ENCODE measurements at places on chromosomes 6 and 20. TPM values are rescaled to one million over a fixed set of nuclear protein-coding genes. Genes with fewer than 3 reads are reported as not detected.

Gene HCK
- not detected for total RNA-seq

Gene OR2J2
- not detected for total RNA-seq

- no peak for DNase-seq
These were observed 723 bp upstream of the IFT52 start for GRCh38 chr20:43590036-43590391.

DNA sequence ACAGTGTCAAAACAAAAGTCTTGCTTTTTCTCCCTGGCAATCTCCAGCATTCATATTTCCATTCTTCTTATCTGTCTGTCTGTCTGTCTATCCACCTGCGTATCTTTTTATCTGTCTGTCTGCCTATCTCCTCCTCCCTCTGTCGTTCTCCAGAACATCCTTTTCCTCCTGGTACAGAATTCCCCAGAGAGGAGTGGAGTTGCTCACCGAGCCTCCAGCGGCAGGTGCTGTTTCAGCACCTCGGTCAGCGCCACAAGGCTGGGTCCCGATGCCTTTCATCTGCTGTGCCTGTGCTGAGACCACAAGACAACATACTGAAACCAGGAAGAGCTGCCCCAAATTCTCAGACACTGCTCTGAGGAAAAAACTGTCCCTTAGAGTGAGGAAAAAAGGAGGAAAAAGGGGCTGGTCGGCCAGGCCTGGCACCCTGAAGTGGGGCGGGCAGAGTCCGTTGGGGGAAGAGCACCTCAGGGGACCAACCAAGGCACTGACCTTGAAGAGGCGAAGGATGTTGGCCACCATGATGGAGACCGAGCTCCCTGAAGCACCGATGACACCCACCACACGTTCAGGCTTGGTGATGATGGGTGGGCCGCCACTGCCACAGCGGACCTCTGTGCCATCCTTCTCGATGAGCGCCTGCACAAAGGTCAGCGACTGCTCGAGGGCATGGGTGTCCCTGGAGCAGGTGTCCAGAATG, 13.3 kb downstream of the GRM4 start:
- no peak for DNase-seq

Gene KATNA1
- 19.8 TPM for total RNA-seq

GRCh38 chr6:3841711-3842565, 7.2 kb upstream of the FAM50B start:
- no peak for DNase-seq

Gene GRM1
- total RNA-seq, result not detected

Gene PTGIS
- 0.60 TPM for total RNA-seq

GRCh38 chr6:35543459-35544193, 30.9 kb upstream of the TULP1 start:
- no peak for DNase-seq

DNA sequence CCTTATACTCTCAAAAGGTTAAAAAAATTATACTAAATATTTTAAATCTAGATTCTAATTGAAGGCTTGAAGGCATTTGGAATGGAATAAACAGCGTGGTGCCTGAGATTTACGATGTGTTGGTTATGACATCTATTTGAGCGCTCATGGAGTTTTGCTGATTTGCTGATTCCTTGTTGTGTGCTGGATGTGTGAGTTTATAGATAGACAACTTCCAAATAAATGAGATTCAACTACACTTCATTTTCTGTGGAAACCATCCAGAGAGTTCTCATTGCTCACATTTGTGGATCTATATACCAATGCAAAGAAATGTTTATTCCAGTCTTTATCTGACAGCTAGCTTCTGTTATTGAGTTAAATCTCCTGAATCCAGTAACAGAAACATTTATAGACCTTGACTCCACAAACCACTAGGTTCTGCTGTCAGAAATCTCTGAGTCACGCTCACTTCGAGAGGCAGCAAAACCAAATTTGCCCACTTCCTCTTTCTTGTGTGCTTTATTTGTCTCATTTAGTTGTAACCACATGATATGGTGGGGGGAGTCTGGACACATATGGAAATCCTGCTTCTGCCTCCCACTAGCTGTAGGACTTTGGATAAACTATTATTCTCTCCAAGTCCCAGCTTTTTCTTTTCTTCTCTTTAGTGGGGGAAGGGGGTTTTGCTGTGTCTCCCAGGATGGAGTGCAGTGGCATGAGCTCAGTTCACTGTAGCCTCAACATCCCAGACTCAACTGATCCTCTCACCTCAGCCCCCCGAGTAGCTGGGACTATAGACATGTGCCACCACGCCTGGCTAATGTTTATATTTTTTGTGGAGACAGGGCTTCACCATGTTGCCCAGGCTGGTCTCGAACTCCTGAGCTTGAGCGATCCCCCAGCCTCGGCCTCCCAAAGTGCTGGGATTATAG, 54.5 kb downstream of the IPCEF1 start:
- peak; percentile 20 for DNase-seq

DNA sequence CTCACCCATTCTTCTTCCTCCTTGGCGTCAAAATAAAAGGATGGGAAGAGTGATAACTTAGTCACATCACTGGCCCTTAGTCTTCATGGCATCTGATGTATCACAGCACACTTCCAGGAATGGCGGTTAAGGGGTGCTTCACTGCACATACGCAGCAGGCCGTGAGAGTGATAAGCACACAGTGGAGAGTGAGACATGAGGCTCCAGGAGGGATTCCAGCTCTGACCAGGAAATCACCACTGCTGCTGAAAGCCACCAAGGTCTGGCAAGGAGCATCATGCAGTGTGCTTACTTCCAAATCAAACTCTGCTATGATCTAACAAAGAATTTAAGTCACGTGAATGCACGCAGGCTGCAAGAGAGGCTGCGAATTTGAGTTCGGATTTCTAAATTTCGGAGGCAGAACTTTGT, 62.4 kb downstream of the ARID1B start:
- DNase-seq, result no peak

GRCh38 chr6:33271468-33272274, at the start of the genes RPS18 and VPS52:
Gene RPS18 (plus strand): TSS chr6:33272075. CDS start chr6:33272120, 45 bp downstream.
Gene VPS52 (minus strand): TSS chr6:33271876. CDS start chr6:33271675, 201 bp downstream.
- DNase-seq, result peak; percentile 90

Gene EDN3
- total RNA-seq, result not detected

- no peak for DNase-seq
These were observed 43.8 kb downstream of the PTCHD4 start for GRCh38 chr6:48067148-48067712.

GRCh38 chr6:90156861-90157260, 139.8 kb downstream of the BACH2 start:
- DNase-seq, result peak; percentile 50

Gene PNLDC1
- 0.35 TPM for total RNA-seq

Gene NXT1
- total RNA-seq, result 45.9 TPM

- DNase-seq, result peak; percentile 7
These were observed 8.0 kb upstream of the BCAS1 start for GRCh38 chr20:54078296-54078984.

Gene BRD2
- 216 TPM for total RNA-seq

DNA sequence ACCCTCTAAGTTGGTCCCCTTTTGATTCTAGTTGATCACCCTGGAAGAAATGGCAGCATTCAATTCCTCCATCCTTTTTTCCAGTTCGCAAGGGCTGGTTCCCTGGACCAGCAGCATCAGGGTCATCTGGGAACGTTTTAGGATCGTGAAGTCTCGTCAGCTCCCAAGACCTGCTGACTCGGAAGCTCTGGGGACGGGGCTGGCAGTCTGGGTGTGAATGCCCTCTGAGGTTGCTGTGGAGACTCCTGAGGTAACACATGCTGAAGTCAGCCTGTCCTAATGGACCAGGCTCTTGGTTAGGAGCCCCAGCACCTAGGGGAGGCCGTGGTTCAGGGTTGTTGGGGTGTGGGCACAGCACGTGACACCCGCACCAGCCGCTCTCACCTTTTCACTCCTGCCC, 164.1 kb downstream of the SYNDIG1 start:
- DNase-seq, result peak; percentile 38

DNA sequence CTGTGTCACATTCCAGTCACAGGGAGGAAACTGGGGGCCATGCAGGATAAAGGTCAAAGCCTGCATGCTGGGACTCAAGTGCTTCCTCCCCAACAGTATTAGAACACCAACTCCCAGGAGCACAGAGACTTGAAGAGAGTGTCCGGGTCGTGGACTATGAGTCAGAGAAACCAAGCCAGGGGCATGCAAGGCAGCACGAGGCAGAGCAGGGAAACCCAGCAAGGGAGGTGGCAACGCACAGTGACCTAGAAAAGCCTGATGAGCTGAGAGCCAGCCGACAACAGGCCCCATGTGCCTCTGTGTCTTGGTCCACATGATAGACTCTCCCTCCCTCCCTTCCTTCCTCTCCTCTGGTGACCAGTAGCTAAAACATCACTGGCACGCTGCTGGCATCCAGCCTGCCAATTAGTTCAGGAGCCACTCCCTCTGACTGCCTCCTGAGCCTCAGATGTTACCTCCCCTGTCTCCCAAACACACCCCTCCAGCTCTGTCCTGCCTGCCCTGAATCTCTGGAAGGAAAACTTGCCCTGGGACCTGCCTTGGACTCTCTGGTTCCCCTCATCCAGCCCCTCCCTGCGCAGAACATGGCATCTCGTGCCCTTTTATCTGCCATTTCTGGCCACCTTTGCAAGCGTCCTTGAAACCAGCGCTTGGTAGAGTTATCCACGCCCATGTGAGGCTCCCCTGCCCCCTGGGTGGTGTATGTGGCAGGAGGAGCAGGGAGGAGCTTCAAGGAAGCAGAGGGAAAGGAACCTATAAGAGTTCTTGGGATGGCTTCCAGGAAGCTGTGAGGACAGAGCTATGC, 16.2 kb upstream of the RNF39 start:
- DNase-seq, result no peak

Gene TGM2
- total RNA-seq, result 0.10 TPM

- DNase-seq, result no peak
These were observed 75.1 kb downstream of the ZMYND8 start for GRCh38 chr20:47281376-47281775.

Gene SOBP
- total RNA-seq, result 0.97 TPM

All from activated naive CD4-positive, alpha-beta T cell treated with anti-CD3 and anti-CD28 coated beads, Interleukin-2, amount 50 U/mL, for 72 hours (primary cell).